ENCODE measurements at places on chromosomes 13 and 19.

DNA sequence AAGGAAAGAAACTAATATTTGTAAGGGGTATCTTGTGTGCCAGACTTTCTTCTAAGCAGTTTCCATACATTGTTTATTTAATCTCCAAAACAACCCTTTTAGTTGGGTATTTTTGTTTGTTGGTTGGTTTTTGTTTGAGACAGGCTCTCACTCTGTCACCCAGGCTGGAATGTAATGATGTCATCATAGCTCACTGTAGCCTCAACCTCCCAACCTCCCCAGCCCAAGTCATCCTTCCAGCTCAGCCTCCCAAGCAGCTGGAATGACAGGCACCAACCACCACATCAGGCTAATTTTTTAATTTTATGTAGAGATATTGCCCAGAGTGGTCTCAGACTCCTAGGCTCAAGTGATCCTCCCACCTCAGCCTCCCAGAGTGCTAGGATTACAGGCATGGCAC is 41.2 kb upstream of the LSM14A start:
- no peak for DNase-seq

DNA sequence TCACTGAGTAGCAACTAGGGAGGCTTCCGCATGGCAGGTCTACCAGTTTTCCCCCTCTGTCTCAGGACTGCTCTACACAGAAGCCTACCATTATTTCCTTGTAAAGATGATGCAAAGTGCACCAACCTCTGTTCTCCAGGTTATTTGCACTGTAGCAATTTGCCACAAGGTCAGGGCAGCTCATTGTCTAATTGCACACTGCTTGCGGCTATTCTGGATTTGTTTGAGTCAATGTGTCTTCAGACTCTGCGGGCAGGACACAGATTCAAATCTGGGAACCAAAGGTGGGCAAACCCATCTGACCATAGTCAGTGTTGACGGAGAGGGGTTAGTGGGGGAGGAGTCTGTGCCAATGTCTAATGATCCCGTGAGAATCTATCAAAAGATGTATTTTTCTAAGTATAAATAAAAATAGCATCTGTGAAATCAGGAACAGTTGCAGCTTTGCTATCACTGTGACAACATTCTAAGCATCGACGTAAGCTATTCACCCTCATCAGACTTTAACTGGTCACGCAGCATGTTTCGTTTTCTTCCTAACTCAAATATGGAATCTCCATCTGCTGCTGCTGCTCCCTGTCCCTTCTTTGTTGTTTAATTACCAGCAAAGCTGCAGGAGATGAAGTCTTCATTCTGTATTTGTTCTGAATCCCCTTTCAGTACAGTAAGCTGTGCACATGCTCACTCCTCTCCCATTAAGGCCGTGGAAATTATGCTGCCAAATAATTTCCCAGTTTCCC is 26.4 kb downstream of the CYSLTR2 start:
- no peak for DNase-seq

GRCh38 chr19:16319481-16319880 is 5.1 kb upstream of the KLF2 start:
- no peak for DNase-seq

GRCh38 chr19:42325896-42326771 is 699 bp downstream of the MEGF8 start:
- DNase-seq = no peak

DNA sequence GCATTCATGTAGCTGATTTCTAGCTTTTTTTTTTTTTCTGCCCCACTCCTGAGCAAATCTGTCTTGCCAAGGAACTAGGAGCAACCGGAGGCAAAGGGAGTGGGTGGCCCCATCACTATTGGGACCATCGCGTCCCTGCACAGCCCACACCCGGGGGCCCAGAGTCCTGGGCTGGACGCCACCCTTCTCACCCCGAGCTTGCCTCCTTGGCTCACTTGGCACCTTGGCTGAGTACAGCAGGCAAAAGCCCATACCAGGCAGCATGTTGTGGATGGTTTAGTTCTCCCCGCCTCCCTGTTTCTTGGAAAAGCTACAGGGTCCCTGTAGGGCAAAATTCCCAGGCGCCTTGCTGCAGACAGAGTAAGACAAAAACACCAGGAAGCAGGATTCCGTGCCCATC is 13.7 kb downstream of the SMIM24 start:
- DNase-seq = no peak

DNA sequence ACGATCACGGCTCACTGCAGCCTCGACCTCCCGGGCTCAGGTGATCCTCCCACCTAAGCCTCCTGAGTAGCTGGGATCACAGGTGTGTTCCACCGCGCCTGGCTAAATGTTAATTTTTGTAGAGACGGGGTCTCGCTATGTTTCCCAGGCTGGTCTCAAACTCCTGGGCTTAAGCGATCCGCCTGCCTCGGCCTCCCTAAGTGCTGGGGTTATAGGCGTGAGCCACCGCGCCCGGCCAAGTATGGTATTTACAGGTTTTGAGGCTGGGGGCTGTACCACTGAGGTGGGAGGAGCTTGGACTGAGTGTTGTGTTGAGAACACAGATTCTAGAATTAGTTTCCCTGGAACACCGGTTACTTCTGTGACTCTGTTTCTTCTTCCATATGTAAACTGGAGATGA is 452 bp upstream of the PPM1N start:
- DNase-seq = no peak

DNA sequence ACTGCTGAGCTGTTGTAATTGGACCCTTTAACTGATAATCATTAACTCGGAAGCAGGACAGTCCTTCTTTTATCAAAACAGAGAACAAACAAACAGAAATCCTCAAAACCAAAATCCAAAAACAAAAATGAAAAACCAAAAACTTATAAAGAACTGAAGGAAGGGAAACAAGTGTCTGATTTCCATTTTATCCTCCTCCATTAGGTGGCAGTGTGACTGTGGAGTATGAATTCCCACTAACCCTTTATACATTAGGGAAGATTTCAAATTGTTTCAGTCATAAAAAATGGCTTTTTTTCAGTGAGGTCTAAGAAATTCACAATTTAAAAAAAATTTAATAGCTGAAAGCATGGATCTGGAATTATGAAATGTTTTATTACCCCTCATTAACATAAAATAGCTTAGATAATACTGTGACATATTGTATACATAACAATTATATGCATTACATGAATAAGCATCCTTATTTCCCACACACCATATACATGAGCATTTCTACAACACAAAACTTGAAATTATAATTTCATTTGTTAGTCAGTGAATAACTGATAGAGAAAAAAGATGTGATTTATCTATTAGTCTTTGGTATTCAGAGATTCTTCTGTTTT is 1074.3 kb upstream of the PCDH9 start:
- no peak for DNase-seq

- peak; percentile 93 for DNase-seq
Observed at GRCh38 chr19:10269333-10270179, 1.4 kb upstream of the ICAM1 start.

DNA sequence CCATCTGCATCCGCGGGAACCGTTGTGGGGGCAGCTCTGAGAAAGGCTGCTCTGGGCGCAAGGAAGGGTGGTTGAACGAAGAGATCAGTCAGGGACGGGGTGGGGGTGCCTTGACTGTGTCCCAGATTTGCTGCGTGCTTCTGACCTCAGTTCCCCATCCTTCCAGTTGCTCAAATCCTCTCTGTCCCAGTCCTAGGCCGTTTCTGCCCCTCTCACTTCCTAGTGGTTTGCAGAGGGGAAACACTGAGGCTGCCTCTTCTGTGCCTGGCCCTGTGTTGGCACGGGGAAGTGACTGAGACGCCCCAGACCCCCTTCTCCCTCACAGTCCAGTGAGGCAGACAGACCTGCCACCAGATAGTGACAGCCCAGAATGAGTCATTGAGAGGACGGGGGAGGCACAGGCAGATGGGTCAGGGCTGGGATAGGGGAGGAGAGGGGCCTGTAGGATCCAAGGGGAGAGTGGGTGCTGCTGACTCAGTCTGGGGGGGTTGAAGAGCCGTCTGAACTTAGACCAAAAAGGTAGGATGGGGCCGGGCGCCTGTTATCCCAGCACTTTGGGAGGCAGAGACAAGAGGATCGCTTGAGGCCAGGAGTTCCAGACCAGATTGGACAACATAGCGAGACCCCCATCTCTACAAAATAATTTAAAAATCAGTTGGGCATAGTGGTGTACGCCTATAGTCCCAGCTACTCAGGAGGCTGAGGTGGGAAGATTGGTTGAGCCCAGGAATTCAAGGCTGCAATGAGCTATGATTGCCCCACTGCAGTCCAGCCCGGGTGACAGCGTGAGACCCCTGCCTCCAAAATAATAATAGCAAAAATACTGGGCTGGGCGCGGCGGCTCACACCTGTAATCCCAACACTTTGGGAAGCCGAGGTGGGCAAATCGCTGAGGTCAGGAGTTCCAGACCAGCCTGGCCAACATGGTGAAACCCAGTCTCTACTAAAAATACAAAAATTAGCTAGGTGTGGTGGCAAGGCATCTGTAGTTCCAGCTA is 26.5 kb downstream of the NUMBL start:
- no peak for DNase-seq

DNA sequence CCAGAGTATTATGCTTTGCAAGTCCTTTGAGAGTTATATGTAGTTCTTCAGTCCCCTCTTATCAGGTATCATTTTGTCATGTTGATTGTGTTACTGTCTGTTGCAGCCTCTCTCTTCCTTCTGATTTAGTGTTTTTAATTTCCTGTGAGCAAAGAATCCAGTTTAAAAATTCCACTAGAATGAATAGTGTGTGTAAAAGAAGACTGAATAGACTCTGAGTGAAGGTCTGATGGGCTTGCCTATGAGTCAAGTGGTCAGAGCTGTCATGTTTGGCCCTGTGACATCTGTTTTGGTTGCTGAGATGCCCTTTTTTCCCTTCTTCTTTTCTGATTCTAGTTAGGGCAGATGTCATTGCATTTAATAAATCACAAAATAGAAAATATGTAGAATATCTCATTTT is 23.3 kb upstream of the KCTD4 start:
- no peak for DNase-seq

GRCh38 chr13:52371736-52372247 is 34.2 kb downstream of the THSD1 start:
- DNase-seq = no peak

DNA sequence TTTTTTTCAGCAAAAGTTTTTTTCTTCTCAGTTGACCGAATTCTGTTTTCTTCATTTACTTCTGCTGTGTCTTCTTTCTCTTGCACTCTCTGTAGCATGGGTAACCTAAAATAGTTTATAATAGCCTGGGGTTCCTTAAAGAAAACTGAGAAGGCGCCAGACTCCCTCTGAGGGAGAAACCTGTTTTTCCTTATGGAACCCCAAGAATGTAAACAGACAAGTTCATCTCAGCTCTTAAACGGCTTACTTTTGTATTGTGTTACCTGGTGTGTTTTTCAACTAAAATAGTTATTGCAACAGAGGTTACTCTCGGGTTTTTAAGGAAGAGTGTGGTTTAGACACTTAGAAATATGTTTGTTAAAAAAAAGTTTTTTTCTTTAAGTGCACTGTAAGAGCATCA is 23.8 kb upstream of the TM9SF2 start:
- DNase-seq = no peak

GRCh38 chr19:37007587-37008220 is 70.5 kb upstream of the ZNF420 start:
- peak; percentile 47 for DNase-seq

DNA sequence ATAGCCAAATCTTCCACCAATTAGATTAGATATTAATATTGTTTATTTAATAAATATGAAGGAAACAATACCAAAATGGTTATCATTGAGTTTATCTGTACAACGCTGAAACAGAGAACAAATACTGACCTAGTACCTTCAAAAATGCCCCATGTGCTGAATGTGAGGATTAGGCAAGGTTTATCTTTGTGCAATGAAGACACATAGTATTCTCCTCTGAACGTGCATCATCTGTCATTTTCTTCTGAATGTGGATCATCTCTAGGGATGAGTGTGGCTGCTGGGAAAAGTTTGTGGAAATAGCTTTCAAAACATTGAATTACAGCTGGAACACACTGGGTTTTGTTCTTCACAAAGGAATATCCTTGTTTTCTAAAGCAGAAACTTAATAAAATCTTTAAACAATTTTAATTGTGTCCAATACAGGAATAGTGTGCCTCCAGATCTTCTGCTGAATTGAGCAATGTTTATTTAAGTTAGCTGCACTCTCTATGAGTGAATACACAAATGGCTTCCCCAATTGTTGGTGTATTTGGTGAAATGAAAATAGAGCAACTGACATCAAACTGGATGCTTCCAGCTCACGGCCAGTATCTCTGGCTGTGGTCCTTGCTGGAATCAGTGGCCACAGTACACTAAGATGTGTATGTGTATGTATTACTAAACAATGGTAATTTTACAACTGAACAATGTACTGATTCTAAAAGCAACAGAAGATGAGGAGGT is 6.7 kb downstream of the COL4A1 start:
- no peak for DNase-seq

GRCh38 chr13:96575423-96576320 is 418.6 kb downstream of the OXGR1 start:
- no peak for DNase-seq

All from activated T-cell treated with anti-CD3 and anti-CD28 coated beads, Interleukin-2, amount 50 U/mL, for 24 hours (primary cell).